GM23338 (cell line): ENCODE measurements at places on chromosomes 16 and 17.

GRCh38 chr16:58455750-58456149 lies 44.2 kb upstream of the NDRG4 start:
- no peak for DNase-seq

DNA sequence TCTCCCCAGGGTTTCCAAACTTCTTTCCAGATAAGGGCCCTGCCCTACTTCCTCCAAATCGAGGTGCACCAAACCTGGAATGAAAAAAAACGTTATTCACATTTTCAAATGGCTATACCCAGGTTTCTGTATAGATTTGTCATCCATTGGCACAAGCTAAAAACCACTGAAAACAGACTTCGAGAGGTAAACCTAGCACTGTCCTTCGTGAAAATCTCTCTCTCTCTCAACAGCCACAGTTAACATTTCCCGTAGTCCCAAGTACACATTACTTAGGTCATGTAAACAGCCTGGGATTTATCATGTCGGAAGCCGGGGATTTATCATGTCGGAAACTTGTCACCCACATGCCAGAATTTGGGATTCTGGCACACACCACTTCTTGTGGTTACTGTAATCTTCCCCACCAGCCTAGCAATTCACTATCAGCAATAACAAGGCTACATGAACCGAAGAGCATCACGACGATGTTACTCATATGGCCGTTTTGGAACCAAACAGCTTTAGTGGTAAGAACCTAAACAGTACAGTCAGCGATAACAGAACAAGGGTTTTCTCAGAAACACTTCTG lies 1.2 kb downstream of the DDX5 start:
- DNase-seq = no peak

GRCh38 chr16:3036726-3037315 lies at the start of gene BICDL2:
Gene BICDL2, minus strand, starts transcription at chr16:3036944. Its CDS starts 1,448 bp downstream, at chr16:3035496.
- peak; percentile 93 for DNase-seq

DNA sequence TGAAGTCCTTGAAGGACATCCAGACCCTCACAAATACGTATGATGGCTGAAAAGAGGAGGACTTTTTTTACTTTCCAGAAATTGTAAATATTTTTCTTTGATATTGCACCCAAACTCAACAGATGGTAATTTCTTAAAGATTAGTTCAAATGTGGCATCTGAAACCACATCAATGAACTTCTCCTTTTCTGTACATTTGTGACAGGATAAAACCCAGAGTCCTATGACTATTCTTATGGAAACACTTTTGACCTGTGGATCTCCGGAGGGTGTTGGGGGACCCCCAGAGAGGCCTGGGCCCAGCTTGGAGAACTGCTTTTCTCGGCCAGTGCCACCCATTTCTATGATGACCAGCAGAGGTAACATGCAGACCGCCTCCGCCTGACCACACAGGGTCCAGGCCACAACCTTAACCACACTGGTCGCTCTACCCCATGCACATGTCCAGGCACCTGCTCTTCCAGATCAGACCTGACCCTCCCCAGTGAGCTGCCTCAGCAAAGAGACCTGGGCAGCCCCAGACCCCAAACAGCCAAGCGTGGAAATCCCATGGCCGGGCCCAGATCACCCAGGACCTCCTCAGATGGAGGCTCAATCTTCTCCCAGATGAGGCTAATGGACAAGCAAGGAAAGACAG lies 22.7 kb downstream of the RPH3AL start:
- DNase-seq = no peak

DNA sequence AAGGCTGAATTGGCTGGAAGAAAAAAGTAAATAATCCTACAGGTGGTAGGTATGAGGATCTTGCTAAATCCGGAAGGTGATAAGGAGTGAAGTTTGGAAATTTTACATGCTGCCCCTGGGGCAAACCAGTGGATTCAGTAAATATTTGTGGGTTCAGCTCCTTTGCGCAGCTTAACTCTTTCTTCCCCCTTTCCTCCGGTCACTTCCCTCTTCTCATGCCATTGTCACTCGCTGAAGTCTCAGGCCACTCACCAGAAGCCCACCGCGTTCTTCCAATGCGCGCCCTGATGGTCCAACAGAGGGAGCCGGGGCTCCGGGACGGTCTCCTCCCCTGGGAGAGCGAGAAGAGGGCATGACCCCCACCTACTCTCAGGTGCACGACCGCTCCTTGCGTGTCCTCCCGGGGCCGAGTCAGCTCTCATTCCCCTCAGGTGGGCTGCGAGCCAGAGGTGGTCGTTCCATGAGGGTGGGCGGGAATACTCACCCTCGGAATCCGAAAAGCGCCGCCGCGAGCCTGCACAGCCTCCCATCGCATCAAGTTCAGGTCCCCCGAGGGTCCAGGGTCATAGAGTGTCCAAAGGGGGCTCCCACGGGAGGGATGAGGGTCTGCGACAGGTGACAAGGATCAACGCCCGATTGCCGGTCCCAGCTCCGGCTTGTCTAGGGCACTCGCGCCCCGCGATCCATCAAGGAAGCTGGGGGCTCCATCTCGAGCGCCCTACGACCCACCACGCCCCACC lies 474 bp downstream of the CLN3 start:
- DNase-seq = peak; percentile 64

DNA sequence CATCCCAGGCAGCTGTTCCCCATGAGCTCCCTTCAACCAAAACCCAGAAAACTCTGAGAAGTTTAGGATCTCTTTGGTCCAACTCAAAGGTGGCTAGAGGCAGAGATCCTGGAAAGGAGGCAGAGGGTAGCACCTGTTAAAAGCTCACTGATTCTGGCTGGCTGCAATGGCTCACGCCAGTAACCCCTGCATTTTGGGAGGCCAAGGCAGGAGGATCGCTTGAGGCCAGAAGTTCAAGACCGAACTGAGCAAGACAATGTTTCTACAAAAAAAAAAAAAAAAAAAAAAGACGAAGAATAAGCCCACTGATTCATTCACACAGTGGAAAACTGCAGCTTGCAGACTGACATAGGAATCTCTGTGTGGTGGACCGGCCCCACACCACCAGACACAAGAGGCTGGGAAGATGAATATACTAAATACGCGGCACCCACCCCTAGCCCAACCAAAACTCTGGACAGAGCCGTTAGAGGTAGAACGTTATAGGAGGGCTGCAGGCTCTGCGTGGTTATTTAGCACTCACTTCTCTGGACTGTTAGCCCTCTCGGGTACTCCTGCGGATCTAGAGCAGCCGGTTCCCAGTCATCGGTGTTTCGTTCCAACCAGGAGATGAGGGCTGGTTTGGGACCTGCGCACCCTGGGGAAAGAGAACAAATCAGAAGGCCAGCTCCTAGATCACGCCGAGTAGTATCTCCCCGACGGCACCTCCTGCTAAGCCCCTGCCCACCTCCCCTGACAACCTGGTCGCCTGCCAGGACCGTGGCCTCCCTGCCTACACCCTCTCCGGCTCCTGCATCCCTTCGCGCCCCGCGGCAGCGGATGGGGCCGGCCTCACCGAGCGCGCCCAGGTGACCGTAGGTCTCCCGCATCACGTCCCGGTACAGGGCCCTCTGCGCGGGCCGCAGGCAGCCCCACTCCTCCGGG lies 925 bp downstream of the ZNF689 start:
- DNase-seq = peak; percentile 70

- DNase-seq = peak; percentile 70
Measured at GRCh38 chr17:8745586-8746500, 1.2 kb upstream of the CCDC42 start.
